ENCODE measurements at places on chromosomes 12 and 14. TPM values are rescaled to one million over a fixed set of nuclear protein-coding genes. Genes with fewer than 3 reads are reported as not detected.

DNA sequence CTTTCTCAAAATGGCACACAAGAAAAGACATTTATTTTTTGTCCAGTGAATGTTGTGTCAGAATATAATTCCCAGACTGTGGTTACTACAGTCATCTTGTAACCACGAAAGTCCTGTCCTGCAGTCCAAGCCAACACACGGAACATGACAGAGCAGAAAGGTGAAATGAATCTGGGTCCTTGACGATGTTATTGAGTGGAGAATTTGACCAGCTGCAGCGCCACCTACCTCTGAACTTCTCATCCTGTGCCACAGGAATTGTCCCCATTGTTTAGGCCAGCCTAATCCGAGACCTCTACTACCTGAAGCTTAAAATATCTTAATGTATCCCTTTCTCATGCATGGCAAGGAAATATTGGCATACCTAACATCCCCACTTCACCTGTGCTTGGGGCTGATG, 64.1 kb upstream of the OTX2 start:
- peak; percentile 52 for DNase-seq

- no peak for DNase-seq
These were observed 154.8 kb downstream of the TMTC2 start for GRCh38 chr12:82841487-82841904.

DNA sequence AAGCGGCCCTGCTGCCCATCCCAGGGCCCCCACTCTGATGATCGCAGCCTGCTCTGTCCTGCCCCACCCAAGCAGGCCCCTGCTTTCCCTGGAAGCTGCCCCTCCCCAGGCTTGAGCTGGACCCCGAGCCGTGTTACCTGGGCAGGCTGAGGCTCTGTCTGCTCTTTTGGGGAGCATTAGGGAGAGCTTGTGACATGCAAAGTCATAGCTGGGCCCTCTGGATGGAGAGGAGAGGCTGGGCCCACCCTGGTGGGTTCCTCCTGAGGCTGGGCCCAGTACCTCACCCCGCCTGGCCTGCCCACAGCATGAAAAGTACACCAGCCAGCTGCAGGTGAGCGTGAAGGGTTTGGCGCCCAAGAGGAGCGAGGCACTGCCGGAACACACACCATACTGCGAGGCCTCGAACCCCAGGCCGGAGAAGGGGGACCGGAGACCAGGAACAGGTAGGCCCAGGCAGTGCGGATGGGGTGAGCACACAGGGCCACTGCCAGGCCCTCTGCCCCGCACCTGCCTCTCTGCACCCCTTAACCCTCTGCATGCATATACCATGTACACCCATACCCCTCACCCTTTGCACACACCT, 15.0 kb downstream of the CEP170B start:
- DNase-seq = no peak

GRCh38 chr12:53651737-53652136, 24.1 kb downstream of the ATP5MC2 start:
- DNase-seq = no peak

The CLEC1A gene
- not detected for total RNA-seq

The C12orf56 gene
- total RNA-seq = 9.3 TPM
